Ascending aorta (tissue), 2 donors: ENCODE measurements at places on chromosomes 2 and 18. TPM values are rescaled to one million over a fixed set of nuclear protein-coding genes. Genes with fewer than 3 reads are reported as not detected.
A peak's percentile ranks its signal among the peaks of the same experiment; 100 is the strongest.

GRCh38 chr18:58998401-58999203 is 133.9 kb downstream of the ZNF532 start:
- DNase-seq = peak; percentile 91

DNA sequence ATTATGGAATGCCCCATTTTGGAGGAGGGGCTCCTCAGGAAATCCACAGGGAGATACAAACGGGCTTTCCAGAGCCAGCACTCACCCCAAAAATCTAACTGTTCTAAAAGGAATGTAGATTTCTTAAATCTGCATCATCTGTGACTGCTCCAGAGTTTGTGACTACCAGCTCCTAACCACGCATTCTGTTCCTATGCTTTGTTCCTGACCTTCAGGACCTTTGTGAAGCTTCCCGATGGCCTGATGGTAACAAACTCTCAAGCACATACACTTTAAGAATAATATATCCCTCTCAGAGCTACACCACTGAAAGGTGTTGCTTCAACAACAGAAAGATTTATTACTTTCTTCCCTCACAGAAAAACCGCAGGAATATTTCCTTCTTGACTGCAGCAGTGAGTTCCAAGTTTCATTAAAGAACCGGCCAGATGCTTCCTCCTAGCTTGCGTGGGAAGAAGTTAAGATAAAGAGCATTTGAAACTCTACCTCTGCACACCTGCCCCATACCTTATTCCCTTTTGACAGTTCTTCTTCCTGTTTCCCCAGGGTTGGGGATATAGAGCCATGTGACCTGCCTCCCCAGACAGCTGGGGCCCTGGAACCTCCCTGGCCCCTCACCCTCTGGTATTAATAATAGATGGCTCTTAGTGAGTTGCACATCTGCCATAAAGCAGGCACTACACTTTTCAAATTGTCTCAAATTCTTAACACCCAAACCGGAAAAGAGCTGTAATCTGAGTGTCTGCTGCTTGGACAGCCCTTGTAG is 40.2 kb upstream of the EML4 start:
- no peak for DNase-seq

GRCh38 chr2:112149194-112149593 is 11.0 kb downstream of the FBLN7 start:
- DNase-seq = peak; percentile 62

DNA sequence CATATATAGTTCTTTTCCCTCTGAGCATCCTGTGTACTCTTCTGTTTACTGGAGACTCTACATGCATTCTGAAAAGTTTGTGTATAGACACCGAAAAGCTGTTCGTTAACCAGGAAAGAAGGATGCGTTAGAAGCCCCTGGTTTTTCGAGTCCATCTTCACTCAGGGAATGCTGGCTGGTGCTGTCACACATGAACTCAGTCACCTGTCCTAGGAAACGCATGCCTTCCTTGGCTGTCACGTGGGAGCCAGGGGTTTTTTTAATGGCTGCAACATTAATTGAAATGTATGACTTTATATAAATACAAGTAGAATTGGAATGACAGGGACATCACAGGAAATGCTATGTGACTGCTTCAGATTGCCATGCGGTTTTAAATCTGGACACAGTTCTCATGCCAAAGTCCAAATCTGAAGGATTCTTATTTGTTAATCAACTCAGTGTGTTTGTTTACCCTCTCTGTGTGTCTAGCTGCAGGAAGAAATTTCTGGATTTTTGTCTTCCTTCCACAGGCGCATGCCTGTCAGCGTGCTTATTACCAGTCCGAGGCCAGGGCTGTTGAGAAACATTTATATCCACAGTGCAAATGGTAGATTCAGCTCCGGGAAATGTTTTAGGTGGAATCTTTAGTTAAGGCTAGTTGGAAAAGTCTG is 2.6 kb downstream of the RAMP1 start:
- no peak for DNase-seq

Gene IL36G
- total RNA-seq = not detected

GRCh38 chr2:237337586-237337985 is 76.4 kb downstream of the COL6A3 start:
- no peak for DNase-seq
